Suprapubic skin (tissue), 4 donors: ENCODE measurements at places on chromosomes 11 and 22.
A peak's percentile ranks its signal among the peaks of the same experiment; 100 is the strongest.

- DNase-seq, result no peak
These were observed 335 bp downstream of the TMEM138 start for GRCh38 chr11:61362542-61362875.

- DNase-seq, result peak; percentile 69
These were observed 15.7 kb upstream of the GNB1L start for GRCh38 chr22:19870153-19871022.

GRCh38 chr11:16313846-16314245 lies 42.5 kb downstream of the SOX6 start:
- no peak for DNase-seq

- no peak for DNase-seq
These were observed 86.0 kb downstream of the GRIK4 start for GRCh38 chr11:120597250-120598215.

DNA sequence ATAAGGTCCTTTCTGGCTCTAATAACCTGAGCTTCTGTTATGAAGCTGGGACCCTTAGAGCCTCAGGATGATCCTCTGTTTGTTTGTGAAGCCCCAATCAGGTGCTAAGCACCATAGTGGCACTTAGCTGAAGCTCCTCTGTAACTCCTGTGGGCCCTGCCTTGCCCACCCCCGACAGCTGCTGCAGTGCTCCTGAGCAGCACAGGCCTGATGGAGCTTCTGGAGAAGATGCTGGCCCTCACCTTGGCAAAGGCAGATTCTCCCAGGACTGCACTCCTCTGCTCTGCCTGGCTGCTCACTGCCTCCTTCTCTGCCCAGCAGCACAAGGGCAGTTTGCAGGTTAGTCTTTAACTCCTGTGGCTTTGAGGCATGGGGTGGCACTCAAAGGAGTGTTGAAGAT lies 19.0 kb upstream of the CCDC134 start:
- no peak for DNase-seq

- no peak for DNase-seq
These were observed 790.0 kb upstream of the KIRREL3 start for GRCh38 chr11:127790592-127790991.

- DNase-seq, result no peak
These were observed 34.2 kb downstream of the MACROD1 start for GRCh38 chr11:64131683-64132190.

GRCh38 chr11:25214535-25215176 lies 717.8 kb downstream of the LUZP2 start:
- DNase-seq, result no peak

DNA sequence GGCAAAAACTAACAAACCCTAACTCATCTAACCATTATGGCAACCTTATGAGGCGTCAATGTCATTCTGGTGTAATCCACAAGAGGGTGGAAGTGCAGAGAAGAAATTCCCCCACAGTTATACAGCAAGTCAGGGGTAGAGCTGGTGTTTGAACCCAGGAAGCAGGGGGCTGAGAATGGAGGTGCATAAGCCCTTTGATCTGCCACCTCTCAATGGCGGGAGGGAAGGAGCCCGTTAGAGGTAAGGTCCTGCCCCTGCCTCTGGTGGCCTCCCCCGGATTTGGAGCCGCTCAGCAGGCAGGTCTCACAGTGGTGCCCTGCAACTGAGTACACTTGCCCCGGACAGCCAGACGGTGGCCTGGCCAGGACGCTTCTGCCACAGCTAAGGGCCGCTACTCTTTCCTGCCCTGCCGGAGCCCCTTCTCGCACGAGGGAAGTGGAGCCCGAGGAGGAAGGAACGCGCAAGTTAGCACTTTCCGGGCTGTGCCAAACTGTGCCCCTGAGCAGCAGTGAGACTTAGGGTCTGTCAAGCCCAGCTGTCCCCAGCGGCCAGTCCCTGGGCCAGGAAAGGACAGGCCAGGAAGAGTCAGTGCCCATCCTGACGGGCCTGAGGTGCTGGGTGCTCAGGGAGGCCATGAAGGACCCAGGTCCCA lies 1.1 kb downstream of the FXYD2 start:
- DNase-seq, result no peak

GRCh38 chr11:59862252-59862651 lies 4.0 kb downstream of the TCN1 start:
- DNase-seq, result no peak

DNA sequence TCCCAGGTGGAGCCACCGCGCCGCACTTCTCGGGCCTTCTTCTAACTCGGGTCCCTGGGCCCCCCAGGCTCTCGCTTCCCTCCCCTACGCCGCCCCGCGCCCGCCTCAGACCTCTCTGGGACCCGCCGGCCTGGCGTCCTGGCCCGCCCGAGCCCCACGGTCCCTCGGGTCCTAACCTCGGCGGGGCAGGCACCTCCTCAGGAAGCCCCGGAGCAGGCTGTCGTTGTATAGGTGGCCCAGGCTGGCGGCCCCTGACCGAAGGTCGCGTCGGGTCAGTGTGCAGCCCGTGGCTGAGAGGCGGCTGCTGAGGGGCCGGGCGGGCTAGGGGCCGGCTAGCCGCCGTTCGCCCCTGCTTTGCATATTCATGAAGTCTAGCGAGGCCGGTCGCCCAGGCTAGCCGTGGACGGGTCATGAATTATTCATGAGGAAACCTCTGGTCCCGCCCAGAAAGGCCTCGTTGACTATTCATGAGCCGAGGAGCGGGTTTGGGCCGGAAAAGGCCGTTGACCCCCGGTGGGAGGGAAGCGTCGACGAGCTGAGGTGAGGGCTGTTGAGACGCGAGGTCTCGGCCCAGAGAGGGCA lies at the start of gene HORMAD2:
Gene HORMAD2, plus strand, starts transcription at position 513 of the 582 bp plus-strand sequence. CDS start 13,489 bp downstream, outside the sequence.
- peak; percentile 62 for DNase-seq

GRCh38 chr11:57055744-57056143 lies 67.0 kb downstream of the OR5AK2 start:
- DNase-seq, result no peak

DNA sequence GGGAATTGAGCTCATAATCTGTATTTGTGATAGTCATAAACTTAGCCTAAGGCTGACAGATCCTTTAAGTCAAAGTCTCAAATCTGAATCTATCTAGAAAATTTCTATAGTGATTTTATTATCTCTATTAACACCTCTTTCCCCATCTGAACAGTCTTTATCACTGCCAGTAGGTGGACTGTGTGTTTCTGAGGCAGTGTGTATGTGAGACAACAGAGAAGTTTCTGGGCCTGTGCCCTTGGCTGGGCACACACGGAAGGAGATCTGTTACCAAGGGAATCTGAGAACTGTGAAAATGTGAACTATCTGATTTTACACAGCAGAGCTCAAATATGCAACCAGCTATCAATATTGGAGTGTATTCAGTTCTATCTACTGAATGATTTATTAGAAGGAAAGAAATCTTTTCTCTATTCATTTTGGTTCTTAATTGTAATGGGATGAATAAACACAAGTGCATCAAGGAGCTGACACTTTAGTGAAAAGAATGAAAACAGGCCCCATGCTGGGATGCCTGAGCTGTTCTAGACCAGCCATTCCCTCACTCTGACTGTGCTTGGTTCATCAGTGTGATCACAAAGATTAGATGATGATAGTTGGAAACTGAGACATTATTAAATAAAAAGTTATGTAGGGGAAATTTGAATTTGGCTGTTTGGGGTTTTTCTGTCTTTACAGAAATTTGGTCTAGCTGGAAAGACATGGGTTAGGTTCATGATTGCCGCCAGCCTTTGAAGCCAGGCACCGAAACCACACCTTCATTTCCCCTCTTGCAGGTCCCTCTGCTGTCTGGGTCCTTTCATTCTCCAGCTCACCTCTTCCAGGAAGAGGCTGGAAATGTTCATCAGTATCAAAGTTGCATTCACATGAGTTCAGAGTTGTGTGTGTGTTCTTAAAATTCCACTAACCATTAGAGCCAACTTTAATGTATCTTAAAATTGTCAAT lies 68.1 kb downstream of the LIF start:
- no peak for DNase-seq

DNA sequence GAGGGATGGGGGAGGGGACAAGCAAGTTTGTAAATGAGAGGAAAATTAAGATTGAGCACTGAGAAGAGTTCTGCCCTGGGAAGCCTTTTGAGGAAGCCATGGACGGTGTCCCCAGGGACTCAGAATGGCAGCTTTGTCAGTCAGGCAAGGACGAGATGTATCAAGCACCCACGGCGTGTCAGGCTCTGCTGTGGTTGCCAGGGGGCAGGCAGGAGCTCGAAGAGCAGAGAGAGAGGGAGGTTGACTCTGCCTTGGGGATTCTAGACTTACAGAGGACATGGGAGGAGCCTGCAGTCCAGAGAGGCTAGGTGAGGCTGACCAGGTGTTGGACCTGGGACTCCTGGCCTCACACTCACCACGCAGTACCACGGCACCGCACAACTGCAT lies 29.1 kb upstream of the SYT7 start:
- DNase-seq, result no peak

DNA sequence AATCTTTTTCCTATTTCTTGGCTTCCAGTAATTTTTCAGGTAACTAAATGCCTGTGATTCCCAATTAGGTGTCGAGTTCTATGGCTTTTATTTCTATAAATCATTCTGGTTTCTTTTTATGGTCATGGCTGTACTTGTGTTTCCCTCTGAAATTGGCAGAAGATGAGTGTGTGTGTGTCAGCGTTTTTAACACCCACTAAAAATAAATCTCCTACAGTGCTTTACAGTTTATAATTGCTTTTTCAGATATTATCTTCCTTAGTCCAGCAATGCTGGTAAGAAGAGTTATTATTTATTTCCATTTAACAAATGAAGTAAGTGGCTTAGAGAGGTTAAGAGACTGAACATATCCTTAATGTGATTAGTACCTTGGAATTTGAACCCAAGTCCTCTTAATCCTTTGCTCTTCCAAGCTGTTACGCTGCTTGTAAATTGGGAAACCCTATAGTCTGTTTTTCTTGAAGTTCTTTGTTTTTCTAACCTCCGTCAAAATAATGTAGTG lies 125.2 kb downstream of the TEAD1 start:
- no peak for DNase-seq

DNA sequence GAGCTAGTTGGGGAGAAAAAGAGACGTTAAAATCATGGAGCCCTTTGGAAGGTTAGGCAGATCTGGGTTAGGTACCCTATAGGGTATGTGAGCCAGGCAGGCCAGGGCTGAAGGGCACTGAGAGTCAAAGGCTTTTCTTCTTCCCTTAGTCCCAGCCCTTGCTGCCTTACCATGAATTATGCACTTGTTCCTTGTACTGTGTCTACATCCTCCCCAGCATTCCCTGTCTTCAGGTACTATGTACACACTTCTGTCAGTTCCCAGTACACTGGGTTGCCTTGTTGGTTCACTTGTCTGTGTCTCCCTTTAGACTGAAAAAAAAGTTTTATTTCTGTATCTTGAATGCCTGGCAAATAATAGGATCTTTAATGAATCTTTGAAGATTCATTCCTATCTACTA lies 16.9 kb downstream of the RNF185 start:
- no peak for DNase-seq

DNA sequence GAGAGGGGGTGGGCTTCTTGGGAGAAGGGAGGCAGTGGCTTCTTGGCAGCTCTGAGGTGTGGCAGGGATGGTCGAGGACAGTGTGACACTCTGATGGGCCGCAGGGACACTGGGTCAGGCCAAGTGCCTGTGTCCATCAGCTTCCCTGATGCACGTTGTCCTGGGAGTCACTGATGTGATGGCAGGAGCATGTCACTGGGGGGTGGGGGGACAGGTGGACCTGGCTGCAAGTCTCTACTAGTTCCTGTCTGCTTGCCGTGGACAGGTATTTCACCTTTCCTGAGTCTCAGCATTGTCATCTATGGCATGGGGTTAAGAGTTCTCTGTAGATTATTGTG lies 592.9 kb downstream of the TBC1D22A start:
- DNase-seq, result peak; percentile 43

DNA sequence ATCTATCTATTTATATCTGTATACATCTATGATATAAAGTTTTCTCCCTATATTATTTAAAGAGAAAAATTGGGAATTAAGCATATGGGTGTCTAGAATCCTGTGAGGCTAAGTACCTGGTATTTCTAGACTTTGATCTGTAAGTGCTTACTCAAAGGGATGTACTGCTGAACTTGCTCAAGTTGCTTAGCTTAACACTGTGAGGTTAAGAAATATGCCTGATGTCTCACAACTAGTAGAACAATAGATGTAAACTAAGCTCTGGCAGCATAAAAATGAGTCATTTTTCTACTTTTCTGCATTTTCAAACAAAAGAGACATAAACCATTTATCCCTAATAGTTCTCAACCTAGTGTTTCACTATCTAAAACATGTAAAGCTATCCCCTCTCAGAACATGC lies 744.4 kb upstream of the ANO3 start:
- DNase-seq, result no peak

DNA sequence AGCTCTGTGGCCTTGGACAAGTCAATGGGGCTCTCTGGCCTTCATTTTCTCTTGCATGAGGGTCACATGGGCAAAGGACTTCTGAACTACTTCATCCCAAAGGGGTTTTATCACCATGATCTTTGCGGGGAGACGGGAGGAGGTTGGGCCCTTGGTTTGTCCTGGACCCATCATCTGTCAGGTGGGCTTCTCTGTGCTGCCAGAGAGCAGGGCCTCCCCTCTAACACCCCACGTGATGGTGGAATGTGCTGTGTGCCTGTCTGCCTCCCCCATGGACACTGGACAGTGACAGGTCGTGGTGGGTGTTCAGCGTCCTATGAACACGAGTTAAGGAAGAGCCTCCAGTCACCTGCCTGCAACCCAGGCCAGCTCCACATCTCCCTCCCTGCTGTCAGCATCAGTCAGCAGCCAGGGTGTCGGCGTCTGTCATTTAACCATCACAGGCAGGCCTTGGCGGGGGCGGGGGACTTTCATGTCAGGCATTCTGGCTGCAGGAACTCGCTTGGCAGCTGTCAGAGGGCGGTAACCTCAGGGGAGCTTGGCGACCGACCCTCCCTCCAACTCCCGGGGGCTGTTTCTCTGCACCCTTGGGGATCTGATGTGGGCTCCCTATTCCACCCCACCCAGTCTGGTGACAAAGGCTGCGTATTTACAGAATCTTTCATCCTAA lies 2.6 kb upstream of the SUN2 start:
- DNase-seq, result no peak

- DNase-seq, result no peak
These were observed 14.8 kb downstream of the BRD1 start for GRCh38 chr22:49812838-49813237.

DNA sequence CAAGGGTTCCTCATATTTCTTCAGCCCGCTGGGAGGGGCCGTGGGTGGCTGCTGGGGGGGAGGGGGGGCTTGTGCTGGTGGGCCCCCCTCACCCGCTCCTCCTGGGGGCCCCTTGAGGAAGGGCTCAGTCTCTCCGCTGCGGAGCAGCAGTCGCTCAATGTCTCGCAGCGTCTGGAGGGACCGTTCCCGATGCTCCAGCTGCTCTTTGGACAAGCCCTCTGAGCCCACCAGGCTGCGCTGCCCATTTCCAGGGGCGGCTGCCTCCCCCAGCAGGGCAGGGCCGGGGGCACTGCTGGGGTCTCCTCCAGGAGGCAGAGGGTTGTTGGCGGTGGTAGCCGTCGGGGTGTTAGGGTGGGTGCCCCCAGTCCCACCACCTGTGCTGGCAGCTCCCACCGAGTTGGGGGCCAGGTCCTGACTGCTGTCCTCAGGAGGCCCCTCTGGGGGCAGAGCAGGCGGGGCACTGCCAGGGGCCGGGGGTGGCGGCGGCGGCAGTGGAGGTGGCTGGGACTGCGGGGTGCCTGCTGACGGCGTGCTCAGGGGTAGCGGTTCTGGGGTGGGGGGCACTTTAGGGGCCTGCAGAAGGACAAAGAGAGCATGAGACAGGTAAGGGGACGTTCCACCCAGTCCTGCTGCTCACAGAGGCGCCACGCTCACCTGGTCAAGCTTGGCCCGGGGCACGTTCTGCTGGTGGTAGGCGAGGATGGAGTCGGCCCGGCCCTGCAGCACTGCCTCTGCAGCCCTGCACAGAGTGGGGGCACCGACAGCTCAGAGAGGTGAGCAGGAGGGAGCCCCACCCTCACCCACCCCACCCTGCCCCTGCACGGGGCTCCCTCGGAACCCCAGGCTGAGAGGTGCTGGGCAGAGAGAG lies 18.9 kb downstream of the CXCR5 start:
- DNase-seq, result no peak
